ENCODE measurements at places on chromosomes 7 and 10.

DNA sequence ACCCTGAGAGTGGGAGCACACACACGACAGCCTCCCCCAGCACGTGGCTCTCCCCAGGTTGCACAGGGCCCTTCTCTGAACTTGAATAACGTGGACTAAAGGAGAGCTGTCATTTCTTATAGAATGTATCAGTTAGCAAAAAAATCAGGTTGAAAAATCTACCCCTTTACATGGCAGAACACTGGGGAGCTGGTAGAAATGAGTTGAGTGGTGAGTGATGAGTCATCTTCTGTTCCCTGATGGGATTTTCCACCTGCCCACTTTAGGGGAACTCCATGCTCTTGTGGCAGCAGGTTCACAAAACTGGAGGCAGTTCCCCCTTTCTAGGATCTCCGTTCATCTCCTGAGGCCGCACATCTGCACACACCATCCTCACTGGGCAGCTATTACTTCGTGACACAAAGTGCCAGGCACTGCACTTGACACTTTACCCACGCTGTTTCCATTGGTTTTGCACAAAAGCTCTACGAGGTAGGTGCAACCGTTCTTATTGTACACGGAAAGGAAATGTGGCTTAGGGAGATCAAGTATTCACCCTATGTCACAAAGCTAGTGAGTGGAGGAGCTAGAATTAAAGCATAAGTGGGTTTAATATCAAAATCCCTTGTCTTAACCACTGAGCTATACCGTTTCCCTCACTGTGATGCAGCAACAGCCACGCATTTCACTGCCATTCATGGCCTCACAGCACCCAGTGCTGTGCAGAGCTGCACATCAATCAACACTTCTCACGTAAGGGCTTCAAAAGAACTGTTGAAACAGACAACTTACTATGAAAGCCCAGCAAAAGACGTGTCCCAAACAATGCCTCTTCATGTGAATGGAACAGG, 80.2 kb downstream of the RNF216 start:
- DNase-seq: no peak

- no peak for DNase-seq
Observed at GRCh38 chr10:615583-616152, 73.8 kb downstream of the DIP2C start.

GRCh38 chr7:44498230-44498954, 7.9 kb upstream of the NUDCD3 start:
- peak; percentile 86 for DNase-seq

GRCh38 chr7:35695473-35695850, 527 bp upstream of the HERPUD2 start:
- DNase-seq: no peak

GRCh38 chr10:76303682-76304316, 872.4 kb downstream of the LRMDA start:
- DNase-seq: peak; percentile 32

GRCh38 chr7:84113906-84114850, 80.4 kb downstream of the SEMA3A start:
- DNase-seq: no peak

DNA sequence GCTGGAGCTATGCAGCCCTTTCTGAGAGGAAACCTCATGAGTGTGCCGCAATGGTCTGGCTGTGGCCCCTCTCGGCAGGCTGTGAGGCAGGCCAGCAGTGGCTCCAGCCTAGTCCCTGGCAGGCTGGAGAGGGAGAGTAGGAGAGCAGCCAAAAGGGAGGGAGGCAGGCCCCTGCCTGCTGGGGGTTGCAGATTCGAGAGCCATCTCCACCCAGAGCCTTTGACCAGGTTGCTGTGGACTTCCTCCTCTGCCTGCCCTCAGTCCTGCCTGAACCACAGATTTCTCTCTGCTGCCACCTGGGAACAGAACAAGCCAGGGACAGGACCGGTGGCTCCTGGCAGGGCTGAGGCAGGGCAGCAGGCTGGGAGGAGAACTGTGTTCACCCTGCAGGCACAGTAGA, 13.9 kb downstream of the PAX2 start:
- no peak for DNase-seq

DNA sequence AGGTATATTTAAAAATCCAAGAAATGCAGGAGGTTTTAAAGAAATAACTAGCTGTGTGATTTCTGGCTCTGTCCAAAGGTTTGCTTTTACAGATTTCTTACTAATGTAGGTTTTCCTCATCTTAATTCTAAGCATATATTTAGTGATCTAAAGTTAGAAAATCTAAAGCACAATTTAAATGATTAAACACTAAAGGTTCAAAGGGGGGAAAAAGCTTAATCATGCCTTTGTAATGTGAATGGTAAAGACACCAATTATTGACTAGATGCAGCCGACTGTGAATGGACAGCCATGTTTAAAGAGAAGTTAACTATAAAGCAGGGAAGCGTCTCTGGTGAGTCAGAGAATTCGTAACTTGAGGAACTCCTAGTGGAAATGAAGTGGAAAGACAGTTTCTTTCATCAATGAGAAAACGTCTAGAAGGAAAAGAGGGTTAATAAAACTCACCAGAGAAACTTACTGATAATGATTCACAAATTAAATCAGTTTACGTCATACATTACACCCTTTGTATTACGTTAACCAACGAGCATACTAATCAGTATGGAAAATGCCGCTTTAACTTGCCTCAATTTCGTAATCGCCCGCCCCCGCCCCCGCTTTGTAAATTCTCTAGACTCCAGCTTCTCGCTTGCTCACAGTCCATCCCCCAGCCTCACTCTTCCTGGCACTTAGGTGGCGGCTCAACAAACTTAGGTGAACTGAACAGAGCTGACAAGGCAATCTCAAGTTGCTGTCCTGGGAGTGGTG, 1.1 kb upstream of the HBP1 start:
- DNase-seq: peak; percentile 80

- DNase-seq: no peak
Observed at GRCh38 chr10:71285180-71285545, 33.9 kb upstream of the SLC29A3 start.

DNA sequence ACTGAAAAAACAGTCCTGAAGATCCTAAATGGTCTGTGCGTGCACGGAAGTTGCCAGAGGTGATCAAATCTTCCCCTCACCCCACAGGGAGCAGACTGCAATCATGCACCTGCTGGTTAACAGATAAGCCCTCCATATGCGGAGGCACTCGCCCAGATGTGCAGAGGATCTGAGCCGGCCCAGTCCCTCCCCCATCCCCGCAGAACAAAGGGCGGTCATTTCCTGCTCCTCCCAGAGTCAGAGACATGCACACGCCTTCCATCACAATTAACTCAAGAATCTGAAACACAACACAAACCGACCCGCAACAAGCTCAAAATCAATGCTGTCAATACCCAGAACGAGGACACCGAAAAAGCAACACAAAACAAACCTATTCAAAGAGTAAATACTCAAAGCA, 24.2 kb downstream of the CRTAC1 start:
- DNase-seq: peak; percentile 39

DNA sequence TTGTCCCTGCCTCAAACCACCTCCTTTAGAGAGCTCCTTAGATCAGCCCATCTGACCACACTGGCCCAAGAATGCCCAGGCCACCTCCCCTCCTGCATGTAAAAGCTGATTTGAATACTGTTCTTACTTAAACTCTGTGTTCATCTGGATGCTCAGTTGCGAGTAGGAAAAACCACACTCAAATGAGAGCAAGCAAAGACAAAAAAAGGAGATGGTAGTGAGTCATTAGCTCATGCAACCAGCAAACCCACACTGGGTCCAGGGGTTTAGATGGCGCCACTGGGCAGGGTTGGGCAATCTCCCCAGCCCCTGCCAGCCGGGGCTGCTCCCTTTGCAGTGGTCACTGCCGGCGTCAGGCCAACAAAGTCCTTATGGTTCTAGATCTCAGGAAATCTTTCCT, 32.7 kb downstream of the TSPAN15 start:
- no peak for DNase-seq

GRCh38 chr7:100352984-100353684, 4.8 kb upstream of the PILRB start:
- DNase-seq: no peak

DNA sequence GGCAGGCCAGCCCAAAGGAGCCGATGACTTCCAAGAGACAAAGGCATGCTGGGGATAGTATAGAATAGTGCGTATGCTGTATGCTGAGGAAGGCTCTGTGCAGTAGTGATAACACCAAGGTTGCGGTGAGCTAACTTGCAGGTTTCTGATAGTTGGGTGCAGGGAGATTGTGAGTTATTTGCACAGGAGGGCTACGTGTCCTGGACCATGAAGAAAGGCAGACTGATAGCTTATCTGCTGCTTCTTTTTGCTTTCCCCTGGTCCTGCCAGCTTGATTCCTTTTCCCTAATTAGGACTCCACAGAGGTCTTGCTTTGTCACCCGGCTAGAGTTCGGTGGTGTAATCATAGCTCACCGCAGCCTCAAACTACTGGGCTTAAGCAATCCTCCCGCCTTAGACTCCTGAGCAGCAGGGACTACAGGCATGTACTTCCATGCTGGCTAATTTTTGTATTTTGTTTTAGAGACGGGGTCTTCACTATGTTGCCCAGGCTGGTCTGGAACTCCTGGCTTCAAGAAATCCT, 43.9 kb upstream of the ARHGAP12 start:
- peak; percentile 36 for DNase-seq

GRCh38 chr7:30148951-30149459, 14.2 kb downstream of the MTURN start:
- no peak for DNase-seq

- DNase-seq: no peak
Observed at GRCh38 chr7:84247591-84247990, 53.0 kb upstream of the SEMA3A start.

GRCh38 chr10:110209926-110210673, 2.7 kb downstream of the MXI1 start:
- peak; percentile 85 for DNase-seq
